ENCODE measurements at places on chromosomes 2 and 18. TPM values are rescaled to one million over a fixed set of nuclear protein-coding genes. Genes with fewer than 3 reads are reported as not detected.

Gene IL36RN
- 0.59 TPM for total RNA-seq

Gene ALKAL2
- not detected for total RNA-seq

Gene NGEF
- 16.5 TPM for total RNA-seq

Gene TTN
- under 0.01 TPM for total RNA-seq

Gene CDK5R2
- 3.1 TPM for total RNA-seq

Gene SYT4
- not detected for total RNA-seq

Gene ONECUT2
- 0.21 TPM for total RNA-seq

Gene IL1F10
- total RNA-seq = not detected

Gene GCFC2
- total RNA-seq = 17.2 TPM

Gene TMBIM1
- 114 TPM for total RNA-seq

Gene PXDN
- total RNA-seq = 13.0 TPM

Gene FOXD4L1
- 0.58 TPM for total RNA-seq

Gene UNC80
- not detected for total RNA-seq

Gene FLACC1
- total RNA-seq = not detected

Gene TCF23
- not detected for total RNA-seq

Gene GATA6
- total RNA-seq = 2.9 TPM

Gene SPATA3
- total RNA-seq = not detected

Gene PDE1A
- total RNA-seq = not detected

All from A549 treated with RU486 at 1 μM for 4 hours (cell line).